ENCODE measurements at places on chromosomes 3 and 15.
A peak's percentile ranks its signal among the peaks of the same experiment; 100 is the strongest.

GRCh38 chr3:81778678-81779182, 17.3 kb upstream of the GBE1 start:
- DNase-seq: peak; percentile 50

DNA sequence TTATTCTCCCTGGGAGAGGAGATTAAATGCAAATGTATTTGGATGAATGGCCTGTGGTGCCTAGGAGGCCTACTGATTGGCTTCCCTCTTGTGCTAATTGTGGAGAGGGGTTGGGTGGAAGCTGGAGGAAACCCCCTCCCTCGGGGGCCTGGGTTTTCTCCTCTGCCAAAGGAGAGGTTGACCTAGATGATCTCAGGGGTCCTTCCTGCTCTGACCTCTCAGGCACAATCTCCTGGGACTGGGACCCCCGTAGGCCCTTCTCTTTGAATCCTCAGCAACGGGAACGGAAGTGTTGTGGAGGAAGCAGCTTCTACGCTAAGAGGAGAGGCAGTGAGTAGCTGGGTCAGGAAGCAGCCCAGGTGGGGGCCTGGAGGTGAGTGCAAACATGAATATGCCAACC, 40.5 kb upstream of the MAGEF1 start:
- no peak for DNase-seq

- DNase-seq: no peak
Observed at GRCh38 chr15:53834214-53834613, 74.8 kb upstream of the WDR72 start.

DNA sequence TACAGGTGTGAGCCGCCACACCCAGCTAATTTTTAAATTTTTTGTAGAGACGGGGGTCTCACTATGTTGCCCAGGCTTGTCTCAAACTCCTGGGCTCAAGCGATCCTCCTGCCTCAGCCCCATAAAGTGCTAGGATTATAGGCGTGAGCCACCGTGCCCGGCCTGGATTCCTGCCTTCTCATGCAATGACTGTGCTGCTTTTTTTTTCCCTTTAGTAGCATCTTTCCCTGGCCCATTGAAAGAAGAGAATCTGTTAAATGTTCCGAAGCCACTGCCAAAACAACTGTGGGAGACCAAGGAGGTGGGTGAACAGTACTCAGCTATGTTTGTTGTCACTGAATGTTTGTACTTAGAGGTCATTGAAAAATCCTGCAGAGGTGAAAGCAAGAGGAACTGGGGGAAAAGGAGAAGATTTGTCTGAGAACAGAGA, 88.0 kb downstream of the CRTC3 start:
- DNase-seq: no peak

GRCh38 chr3:194067949-194068362, 68.0 kb upstream of the HES1 start:
- DNase-seq: no peak

- DNase-seq: no peak
Observed at GRCh38 chr3:186596568-186597287, 16.1 kb upstream of the AHSG start.

DNA sequence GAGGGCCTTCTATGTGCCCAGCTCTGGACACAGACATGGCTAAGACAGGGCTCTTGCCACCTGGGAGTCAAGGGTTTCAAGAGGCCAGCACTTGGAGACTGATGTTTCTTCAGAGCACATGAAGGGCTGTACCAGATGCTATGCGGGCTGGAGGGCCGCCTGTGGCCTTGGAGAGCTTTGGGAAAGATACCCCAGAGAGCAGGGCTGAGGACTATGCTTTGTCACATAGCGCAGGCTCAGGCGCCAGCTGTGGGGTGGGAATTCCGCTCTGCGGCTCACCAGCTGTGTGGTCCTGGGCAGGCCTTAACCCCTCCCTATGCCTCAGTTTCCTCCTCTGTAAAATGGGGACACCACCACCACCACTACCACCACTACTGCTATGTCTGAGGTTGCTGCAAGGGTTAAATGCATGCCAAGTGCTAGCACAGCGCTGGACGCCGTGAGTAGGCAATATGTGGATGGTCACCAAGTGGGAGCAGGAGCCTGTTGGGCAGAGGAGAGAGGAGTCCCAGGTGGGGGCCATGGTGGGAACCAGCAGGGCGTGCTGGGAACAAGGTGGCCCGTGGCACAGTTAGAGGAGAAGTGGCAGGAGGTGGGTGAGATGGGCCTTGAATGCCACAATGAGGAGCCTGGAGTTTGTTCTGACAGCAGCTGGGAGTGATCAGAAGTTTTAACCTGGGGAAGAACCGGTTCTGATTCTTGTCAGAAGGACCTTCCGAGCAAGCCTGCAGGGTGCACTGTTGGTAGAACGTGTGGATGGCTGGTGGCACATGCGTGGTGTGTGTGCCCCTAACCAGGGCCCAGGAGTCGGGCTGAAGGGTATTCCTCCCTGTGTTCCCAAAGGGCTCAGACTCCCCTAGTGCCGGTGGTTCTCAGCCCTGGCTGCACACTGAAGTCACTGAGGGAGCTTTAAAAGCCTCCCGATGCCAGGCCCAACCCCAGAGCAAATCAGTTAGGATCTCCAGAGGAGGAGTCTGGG, 41.7 kb downstream of the FEM1B start:
- no peak for DNase-seq

- no peak for DNase-seq
Observed at GRCh38 chr15:64552281-64552948, 92.0 kb downstream of the ZNF609 start.

DNA sequence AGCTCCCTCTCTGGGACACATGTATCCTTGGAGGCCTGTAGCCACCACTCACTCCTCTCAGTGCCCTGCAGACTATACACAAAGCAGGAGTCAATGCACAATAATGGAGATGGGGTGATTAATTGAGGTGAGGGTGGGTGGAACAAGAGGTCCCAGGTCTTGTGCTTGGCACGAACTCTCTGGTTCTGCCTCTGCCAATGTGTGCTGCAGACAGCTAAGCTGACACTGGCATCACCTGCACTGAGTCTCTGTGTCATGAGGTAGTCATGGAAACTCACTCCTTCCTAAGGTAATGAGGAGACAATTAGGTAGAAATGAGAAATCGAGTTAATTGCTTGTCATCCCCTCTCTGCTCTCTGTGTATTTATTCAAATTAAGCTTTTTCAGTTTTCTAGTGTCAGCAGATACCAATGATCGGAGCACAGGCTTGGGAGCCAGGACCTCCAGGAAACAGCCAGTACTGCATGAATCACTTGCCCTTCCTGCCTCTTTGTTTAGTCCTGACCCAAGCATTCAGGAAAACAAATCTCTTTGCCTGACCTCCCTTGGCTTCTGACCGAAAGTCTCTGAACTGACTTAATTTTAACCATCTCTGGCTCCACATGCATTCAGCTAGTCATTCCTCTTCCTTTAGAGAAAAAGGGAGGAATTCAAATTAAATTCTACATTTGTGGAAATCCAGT, 56.7 kb downstream of the DRD3 start:
- no peak for DNase-seq

DNA sequence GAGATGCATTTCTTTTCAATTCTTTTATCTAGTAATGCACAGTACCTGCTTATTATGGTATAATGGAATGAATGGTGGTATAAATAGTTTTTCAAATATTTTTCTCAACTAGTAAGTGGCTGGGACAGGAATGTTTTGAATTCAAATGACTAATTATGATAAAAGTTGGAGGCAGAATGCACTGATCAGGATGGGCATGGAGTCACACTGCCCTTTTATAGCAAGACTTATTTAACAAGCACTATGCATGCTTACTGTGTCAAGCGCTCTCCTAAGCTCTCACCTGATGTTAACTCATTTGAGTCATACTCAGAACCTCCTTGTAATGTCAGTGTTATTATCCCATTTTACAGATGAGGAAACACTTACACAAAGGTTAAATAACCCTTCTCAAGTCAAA, 221.8 kb downstream of the FEZF2 start:
- DNase-seq: no peak

- no peak for DNase-seq
Observed at GRCh38 chr3:105367406-105368213, 901 bp downstream of the ALCAM start.

DNA sequence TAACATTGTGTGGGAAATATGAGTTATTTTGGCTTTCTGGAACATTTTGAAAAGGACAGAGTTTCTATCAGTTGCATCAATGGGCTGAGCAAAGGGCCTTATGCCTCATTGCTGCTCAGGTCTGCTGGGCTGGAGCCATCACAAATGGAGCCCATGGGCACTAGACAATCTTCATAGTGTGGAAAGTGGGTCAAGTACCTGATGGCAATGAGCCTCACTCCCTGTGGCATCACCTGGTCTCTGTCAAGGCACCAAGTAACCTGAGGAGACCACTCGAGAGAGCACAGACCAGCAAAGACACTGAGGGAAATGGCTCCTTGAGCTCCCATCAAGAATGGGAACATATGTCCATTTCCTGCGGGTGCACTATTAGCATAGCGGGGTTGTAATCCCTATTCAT, 96.7 kb upstream of the PPP2R3A start:
- DNase-seq: no peak

DNA sequence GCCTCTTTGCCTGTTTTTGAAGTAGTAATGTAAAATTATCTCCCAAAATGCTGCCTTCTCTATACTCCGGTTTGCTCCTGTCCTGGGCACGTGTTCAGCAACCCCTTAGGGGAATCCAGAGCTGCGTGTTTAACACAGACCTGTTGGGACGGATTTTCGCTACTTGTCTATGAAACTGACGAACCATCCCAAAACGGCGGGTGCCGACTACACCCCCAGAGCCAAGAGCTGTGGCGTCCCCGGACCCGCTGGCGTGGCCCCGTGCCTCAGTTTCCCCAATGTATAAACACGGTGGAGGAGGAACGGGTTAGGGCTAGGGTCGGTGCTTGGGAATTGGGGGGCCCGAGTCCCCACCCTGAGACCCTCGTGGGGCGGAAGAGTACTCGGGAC, 473 bp downstream of the FHIT start:
- no peak for DNase-seq

DNA sequence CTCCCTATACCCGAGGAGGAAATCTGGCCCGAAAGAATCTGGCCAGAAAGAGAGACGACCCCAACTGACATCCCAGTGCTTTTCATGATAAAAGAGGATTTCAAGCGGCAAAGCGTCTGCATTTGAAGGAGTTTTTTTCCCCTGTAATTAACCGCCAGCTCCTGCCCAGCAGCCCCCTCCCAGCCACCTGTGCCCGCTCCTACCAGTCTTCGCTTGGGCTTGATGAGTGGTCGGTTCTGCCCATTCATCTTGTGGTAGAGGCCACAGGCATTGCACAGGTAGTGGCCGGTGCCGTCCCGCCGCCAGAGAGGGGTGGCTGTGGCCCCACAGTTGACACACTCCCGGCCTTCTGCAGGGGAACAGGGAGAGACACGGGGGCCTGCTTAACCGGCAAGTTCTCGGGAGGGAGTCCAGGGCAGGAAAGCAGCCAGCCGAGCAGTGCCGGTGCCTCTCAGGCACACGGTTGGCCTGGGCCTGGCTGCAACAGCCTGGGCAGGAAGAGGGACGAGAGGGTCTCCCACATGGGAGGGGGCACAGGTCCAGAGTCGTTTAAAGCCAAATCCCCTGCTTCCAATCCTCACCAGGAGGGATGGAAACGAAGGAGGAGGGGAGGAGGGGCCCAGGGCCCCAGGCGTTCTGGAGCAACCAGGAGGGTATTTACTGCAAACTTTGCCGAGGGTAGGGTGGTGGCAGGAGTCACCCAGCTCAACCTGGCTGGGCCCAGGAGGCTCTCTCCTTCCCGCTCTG, 9.2 kb downstream of the GATA2 start:
- DNase-seq: no peak

GRCh38 chr15:87608238-87609028, 648.1 kb downstream of the NTRK3 start:
- no peak for DNase-seq

- DNase-seq: no peak
Observed at GRCh38 chr3:126100269-126100633, 16.3 kb upstream of the SLC41A3 start.

DNA sequence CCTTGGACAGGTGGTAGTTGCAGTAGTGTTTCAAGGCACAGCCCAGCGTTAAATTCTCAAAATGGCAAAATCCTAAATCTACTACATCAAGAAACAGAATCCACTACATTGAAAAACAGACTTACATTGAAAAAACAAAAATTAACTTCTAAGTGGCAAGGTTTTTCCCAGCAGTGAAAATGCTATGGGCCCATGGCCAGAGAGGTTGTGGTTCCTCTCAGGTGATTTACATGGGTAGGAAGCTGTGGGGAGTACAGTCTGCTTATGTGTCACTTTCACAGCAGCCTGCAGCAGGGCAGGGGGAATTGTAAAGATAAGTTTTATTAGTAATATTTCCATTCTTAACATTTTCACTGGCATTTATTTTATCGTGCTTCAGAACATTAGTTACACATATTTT, 24.9 kb downstream of the TTC14 start:
- no peak for DNase-seq

DNA sequence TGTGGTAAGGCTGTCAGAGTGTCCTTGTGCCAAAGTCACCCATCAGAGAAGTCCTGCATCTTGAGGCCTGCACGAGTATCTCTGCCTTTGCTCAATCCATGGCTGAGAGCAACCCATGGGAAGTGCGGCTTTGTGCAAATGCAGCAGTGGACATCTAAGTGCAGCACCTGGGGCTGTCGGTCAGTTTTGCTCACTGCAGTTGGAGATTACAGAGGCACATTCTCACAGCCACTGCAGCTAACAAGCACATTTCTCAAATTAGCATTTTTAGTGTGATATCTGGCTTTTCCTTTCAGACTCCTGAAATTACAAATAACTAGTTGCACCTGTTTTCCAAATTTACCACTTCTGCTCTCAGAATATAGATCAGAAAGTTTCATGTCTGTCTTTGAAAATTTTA, 81.5 kb upstream of the DAZL start:
- no peak for DNase-seq

DNA sequence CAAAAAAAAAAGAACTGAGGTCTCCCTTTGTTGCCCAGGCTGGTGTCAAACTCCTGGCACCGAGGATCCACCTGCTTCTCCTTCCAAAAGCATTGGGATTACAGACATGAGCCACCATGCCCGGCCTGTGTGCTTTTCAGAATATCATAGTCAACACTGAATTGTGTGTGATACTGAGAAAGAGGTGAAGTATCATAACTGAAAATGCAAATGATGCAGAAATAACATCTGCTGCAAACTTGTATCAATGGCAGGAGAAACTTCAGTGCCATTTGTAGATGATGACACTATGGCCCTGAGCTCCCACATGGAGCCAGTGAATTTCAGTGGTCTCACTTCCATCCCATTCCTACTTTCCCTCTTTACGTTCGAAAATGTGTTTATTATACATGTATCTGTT, 21.9 kb downstream of the IL12A start:
- DNase-seq: no peak

DNA sequence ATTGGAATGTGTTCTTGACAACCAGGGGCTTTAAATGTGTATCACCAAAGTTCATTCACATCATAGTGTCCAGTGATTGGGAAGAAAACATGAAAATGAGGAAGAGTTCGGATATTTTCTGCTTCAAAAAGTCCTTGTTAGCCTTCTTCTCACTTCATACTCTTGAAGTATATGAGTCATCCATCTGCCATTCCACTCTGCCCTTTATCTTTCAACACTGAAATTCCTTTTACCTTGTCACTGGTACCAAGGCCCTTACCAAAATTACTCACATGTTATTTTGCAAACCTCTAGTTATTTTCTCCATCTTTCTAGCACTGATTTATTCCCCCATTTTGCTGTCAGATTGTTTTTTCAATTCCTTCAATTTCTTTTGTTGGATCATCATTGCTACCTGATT, 32.5 kb downstream of the OR5H15 start:
- DNase-seq: no peak

GRCh38 chr15:32918547-32918946, 200.7 kb downstream of the GREM1 start:
- DNase-seq: no peak

Measured in fibroblast of skin of left biceps (primary cell).